ENCODE measurements at places on chromosomes 3 and 15.
A peak's percentile ranks its signal among the peaks of the same experiment; 100 is the strongest.

DNA sequence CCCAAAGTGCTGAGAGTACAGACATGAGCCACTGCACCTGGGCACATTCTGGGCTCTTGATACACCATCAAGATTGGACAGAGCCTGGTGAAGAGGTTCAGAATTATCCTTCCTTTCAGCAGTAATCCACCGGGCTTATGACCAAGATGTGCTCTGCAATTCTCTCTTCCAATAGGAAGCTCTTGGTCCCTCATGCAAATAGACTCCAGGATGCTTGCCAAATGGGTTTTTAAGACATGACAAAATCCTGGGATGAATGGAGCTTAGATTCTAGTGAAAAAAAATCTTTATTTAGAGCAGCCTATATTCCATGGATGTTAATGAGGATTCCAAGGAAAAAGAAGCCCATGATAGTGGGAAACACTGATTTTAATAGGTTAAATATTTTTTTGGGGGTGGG is 119.1 kb downstream of the SV2B start:
- DNase-seq = no peak

DNA sequence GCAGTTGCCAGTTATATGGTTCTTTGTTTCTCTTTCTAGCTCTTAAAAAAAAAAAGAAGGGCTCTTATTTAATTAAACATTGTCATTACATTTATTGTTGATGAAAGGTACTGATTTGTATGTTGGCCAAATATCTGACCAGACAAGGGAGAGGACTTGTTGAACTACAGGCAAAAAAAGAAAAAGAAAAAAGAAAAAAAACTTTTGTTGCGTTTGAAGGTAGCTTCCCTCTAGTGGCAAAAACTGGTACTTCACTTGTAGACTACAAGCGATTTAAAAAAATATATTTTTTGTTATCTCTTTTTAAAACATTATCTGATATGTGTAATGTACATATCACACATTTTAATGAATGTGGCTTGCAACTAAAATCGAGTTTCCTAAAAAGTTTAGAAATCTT is 280.6 kb downstream of the ROBO2 start:
- DNase-seq = peak; percentile 21

GRCh38 chr3:62048577-62048976 is 324.8 kb downstream of the FEZF2 start:
- DNase-seq = no peak

DNA sequence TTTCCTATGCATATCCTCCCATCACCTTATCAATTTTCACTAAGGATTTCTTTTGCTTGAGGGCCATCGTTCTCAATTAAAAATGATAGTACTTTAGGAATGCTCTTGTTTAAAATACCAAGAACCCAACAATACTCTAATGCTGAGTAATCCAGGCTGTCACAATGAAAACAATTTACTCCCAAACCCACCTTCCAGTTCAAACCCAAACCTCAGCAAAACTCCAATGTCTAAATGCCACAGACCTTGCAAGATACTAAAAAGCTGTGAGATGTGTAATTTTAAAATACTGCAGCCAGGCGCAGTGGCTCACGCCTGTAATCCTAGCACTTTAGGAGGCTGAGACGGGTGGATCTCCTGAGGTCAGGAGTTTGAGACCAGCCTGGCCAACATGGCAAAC is 889.8 kb downstream of the ROBO1 start:
- DNase-seq = peak; percentile 55

DNA sequence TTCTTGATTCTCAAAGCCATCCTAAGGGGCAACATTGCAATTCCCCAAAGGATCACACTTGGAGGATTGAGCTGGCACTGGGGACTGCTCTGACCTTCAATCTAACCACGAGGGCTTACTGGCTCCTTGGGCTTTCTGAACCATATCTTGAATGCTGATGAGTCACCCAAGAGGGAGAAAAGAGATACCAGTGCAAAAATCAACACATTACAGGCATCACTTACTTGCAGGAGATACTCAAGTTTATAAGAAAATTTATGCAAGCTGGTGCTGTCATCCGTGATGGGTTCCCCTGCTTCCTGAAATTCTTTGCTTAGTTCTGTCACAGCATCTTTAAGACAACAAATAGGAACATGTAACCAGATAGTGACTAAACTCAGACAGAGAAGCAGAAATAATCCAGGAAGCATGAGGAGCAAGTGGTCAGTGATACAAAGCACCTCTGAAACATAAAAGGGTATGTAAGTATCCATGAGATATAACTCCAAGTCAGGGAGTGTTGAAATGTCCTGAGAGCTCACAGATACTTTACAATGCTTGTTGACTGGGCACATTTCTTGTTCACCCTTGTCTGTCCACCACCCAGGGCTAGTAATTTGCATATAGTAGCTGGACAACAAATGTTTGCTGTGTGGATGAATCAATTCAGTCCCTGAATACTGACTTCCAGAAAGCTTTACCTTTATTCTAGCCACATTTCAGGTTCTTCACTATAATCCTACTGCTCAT is 14.1 kb downstream of the FYCO1 start:
- DNase-seq = peak; percentile 46

GRCh38 chr3:98733812-98734281 is 29.3 kb upstream of the ST3GAL6 start:
- no peak for DNase-seq

- no peak for DNase-seq
Observed at GRCh38 chr3:167863811-167864551, 128.5 kb downstream of the SERPINI1 start.

DNA sequence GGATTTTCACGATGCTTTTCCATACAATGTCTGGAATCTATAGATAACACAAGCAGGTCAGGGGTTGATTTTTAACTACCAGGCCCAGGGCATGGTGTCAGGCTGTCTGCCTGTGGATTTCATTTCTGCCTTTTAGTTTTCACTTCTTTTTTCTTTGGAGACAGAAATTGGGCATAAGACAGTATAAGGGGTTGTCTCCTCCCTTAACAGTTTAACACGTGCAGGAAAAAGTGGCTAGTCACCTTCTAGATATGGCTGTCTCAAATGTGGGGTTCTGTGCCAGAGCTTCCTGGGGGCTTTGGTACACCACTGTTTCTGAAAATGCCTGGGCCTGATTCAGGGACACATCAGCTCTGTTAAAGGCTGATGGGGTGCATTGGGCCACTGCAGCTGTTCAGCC is 7.4 kb upstream of the ZNF589 start:
- no peak for DNase-seq

- DNase-seq = peak; percentile 85
Observed at GRCh38 chr3:46114323-46114988, 87.2 kb upstream of the XCR1 start.

Data from HFFc6 (cell line).